CD8-positive, alpha-beta T cell (primary cell): ENCODE measurements at places on chromosomes 1 and 21.

DNA sequence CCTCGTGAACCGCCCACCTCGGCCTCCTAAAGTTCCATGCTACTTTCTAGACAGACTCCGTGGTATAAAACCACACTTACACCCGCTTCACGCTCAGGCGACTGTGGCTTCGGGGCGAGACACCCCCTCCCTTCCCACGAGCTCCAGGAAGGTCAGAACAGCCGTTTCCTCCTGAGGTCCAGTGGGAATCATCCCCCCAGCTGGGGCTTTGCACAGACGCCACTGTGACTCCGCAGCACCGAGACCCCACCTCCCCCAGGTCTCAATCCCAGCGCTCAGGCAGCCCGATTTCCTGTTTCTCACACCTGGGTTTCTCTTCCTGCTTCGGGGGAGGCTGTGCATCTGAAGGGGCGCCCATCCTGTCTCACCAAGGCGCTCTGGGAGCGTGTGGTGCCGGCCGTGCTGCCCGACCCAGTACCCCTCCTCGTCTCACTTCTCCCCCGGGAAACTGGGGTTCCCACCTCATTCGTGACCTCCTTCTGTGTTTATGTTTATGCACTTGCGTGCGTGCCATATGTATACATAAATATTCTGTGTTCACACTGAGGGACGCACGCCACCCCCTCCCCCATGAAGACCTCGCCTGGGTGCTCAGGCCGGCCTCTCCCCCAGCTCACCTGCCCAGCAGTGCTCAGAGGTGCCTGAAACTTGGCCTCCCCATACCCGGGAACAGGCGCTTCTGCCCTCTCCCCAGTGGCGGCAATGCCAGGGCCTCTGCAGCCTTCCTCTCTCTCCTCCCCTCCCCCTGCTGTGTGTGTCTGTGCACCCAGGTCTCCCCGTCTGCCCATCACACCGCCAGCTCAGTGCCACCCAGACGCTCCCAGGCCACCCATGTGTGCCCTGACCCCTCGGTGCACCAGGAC, 14.6 kb downstream of the SLC35E2B start:
- peak; percentile 57 for DNase-seq

- DNase-seq: peak; percentile 36
Observed at GRCh38 chr1:100896481-100896982, 642 bp downstream of the SLC30A7 start.

- DNase-seq: no peak
Observed at GRCh38 chr21:34836103-34836932, 167.5 kb downstream of the CLIC6 start.

DNA sequence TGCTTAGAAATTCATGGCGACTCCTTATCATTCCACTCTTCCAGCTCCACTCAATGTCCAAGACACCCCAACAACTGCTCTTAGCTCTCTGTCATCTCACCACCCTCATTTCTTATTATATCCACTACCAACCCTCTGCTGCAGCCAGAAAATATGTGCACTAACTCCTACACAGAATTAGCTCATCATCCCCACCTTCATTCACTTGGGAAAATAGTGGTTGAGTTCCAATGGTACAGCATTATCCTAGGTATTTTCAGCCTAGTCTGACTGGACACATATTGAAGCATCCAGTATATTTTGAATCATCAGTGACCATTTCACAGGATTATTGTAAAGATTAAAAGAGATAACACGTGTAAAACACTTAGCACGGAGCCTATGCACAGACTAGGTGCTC, 16.7 kb upstream of the VSIG8 start:
- no peak for DNase-seq

DNA sequence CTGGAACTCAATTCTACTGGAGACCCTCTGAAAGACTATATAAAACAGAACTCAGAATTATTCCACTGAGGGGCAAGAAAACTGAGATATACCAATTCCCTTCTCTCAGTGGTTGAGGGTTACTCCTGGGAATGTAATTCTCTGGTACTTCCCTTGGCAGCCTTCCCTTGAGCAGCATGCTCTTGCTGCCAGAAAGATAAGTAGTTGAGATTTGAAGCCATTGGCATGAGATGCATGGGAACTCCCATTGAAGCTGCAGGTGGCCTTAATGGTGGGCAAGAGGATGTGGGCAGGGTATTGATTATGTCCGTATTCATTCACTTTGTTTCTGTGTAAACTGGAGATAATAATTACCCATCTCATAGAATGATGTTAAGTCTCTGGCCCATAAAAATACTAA, 28.6 kb upstream of the C1orf185 start:
- no peak for DNase-seq

DNA sequence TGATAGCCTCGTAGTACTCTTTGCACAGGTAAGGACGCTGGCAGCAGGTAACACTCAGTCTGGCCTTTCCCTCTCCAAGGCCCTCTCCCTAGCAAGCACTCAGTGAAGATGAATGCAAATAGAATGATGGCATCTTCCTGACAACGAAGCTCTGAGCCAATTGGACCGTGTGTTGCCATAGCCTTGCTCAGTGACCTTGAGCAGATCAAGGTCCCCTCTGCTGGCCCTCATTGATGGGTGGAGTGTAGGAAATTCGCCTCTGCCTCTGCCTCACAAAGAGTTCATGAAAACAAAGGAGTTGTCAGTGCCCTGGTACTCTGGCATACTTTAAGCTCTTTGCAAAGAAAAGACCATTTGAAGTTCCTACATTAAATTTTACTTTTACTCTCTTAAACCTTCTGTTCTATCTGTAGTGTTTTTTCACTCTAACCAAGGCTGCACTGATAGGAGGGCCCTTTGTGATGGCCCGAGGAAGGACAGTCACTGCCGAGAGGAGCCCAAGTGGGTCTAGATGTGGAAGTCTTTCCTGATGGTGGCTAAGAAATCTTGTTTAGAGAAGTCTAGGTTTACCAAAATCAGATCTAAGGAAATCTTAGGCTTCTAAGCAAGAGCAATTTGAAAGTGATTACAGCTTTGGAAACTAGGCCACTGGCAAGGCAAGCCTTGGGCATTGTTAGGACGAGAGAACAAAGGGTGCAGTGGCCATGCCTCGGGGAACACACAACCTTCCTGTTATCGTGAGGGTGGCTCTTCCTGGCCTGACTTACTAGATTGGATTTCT, 38.2 kb downstream of the SMYD2 start:
- DNase-seq: no peak

DNA sequence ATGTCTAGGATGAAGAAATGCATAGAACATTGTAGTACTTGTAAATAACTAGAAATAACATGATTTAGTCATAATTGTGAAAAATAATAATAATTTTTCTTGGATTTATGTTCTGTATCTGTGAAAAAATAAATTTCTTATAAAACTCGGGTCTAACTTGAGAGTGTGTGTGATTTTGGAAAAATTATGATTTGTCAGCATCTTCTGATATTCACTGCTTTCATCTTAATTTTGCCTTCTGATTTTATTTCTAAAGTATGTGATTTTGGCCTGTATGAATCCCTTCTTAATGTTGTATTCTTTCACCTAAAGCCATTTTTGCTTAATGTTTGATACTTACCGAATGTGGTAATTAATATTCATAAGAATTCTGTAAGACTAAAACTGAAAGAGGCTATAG, 14.3 kb downstream of the IFI44 start:
- no peak for DNase-seq

- DNase-seq: no peak
Observed at GRCh38 chr1:35112668-35113067, 33.5 kb downstream of the ZMYM1 start.

DNA sequence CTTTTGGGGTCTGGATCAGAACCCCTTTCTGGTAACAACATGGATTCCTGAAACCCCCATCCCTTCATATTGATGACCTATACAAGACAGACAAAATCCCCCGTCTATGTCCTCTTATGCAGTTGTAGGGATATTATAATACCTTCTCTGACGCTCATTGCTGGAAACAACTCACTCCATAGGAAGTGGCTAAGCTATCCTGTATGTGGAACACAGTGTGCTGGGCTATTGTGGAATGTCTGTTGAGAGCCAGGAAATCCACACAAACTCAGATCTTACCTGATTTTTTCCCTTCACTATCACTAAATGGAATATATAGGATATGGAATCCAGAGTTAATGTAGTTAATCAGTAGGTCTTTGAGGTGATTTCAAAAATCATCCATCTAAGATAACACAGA, 17.7 kb upstream of the PIK3R3 start:
- DNase-seq: no peak

DNA sequence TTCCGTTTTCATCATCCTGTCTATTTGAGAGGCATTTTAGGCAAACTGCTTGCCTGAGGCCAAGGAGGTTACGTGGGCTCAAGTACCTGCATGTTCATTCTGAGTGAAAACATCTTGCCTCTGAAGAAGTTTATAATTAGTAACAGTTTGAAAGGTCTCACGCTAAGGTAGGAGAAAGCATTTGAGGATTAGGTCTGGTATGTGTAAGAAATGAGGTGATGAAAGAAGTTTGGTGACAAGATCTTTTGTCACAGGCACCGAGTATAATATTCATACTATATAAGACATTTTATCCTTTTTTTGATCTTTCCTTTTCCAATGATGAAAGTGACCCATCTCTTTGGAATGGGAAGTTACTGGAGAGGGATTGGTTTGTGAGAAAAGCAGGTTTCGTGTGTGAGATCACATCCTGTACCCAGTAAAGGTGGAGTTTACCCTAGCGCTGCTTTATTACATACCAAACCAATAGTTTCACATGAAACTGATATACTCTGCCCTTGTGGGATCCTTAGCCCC, 98.7 kb upstream of the PDC start:
- no peak for DNase-seq

GRCh38 chr1:101905283-101905835, 91.4 kb downstream of the OLFM3 start:
- no peak for DNase-seq
